ENCODE measurements at places on chromosomes 13 and 19. TPM values are rescaled to one million over a fixed set of nuclear protein-coding genes. Genes with fewer than 3 reads are reported as not detected.

GRCh38 chr13:45385907-45386553 is 32.1 kb downstream of the SLC25A30 start:
- DNase-seq, result no peak

The NRTN gene
- total RNA-seq, result 2.8 TPM

The ETFB gene
- 60.0 TPM for total RNA-seq

GRCh38 chr13:75489502-75490263 is 7.7 kb upstream of the TBC1D4 start:
- no peak for DNase-seq

DNA sequence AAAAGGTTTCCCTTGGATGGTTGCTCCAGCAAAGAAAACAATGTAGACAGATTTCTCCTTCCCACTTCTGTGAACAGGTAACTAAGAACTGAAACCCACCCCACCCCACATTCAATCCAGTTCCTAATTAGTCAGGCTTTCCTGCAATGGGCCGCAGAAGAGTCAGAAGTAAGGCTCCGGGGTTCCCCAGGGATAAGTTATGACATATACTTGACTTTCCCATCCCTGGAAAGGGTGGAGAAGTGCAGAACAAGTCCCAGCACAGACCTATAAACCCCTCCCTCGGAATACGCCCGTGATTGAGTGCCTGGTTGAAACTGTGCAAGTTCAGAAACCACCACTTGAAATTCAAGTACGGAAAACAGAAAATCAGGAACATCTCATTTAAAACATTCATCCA is 24.9 kb downstream of the RCBTB2 start:
- DNase-seq, result no peak

GRCh38 chr13:65293530-65294198 is 1936.5 kb downstream of the PCDH9 start:
- no peak for DNase-seq

DNA sequence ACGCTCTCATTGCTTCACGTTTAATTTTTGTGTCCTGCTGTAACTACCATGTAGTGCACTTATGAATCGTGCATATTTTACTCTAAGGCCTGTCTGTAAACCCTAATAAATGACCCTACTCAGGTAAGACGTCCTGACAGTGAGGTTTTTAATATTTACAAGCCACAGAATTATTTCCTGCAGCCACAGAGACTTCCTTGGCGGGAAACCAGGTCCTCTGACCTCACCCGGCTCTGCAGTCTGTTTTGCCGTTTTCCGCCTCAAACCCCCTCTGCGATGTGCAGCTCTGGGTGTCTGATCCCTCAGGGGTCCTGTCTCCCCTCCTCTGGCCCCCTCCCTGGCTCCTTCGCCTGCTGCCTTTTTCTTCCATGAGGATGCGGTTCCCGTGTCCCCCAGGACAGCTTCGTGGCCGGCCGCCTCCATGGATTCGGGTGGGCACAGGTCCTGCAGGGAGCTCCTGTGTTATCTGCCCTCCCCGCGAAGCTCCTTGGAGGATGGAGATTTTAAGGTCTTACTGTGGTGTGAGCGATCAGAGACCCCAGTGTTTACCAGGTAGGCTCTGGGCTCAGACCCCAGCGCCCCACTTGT is 66.3 kb downstream of the MCF2L start:
- DNase-seq, result no peak

DNA sequence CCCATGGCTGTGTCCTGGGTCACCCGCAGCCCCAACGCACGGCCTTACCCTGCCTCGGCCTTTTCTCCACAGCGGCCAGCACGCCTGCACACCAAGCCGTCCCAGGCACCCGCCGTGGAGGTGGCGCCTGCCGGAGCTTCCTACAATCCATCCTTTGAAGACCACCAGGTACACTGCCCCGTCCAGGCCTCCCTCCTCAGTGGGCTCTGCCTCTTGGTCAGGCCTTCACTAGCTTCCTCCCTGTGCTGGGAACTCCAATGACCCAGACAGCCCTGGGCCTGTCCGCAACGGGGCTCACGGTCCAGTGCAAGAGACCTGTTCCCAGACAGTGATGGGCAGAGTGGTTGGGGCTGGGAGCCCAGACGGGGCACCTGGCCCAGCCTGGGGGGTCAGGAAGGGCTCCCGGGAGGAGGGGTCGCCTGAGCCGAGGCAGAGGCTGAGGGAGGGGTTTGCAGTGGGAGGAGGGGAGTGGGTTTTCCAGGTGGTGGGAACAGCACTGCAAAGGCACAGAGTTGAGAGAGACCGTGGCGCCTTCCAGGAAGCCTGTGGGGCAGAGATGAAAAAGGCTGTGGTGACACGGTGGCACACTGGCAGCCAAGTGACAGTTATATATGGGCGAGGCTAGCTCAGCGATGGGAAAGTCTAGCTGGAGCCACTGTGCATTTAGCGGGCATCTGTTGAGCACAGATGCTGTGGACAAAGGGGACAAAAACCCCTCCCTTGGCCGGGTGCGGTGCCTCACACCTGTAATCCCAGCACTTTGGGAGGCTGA is 7.3 kb downstream of the NOP53 start:
- DNase-seq, result no peak
